ENCODE measurements at places on chromosomes 13 and 19.

DNA sequence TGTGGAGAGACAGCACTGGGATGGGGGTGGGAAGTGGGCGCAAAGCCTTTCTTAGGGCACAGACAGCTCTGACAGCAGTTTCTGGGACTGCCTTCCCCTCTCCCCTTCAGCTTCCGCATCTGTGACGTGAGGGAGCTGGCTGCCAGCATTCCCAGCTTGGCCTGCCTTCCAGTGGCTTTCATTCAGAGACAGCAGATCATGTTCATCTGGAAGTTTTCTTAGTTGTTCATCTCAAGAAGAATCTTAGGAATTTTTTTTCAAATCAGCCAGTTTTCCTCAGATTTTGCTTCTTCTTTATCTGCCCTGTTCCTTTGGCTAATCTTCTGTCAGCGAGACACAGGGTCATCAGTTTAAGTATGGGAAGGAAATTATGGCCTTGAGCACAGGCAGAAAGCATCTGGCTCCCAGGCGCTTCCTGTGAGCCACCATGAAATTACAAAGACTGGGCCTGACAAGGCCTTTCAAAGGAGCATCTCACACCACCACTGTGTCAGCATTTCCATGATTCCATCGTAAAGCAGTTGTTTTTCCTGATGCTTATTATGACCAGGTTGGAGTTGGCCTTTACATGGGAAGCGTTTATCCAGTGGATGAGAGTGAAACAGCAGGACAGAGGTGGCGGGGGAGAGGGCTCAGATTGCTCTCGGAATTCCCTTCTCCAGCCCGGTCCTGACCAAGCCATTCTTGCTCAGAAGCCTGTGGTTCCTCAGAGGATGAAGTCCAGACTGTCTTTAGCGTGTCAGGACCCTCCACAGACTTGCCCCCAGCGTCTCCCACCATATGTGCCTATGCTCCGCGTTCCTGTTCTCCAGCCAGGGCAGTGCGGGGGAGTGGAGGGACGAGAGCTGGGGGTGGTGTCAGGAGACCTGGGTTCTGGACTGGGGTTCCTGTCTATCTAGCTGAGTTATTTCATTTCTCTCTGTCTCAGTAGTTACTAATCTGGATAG lies 43.6 kb downstream of the ARHGAP35 start:
- DNase-seq, result no peak

GRCh38 chr13:43127103-43127798 lies 103.9 kb downstream of the DNAJC15 start:
- DNase-seq, result no peak

DNA sequence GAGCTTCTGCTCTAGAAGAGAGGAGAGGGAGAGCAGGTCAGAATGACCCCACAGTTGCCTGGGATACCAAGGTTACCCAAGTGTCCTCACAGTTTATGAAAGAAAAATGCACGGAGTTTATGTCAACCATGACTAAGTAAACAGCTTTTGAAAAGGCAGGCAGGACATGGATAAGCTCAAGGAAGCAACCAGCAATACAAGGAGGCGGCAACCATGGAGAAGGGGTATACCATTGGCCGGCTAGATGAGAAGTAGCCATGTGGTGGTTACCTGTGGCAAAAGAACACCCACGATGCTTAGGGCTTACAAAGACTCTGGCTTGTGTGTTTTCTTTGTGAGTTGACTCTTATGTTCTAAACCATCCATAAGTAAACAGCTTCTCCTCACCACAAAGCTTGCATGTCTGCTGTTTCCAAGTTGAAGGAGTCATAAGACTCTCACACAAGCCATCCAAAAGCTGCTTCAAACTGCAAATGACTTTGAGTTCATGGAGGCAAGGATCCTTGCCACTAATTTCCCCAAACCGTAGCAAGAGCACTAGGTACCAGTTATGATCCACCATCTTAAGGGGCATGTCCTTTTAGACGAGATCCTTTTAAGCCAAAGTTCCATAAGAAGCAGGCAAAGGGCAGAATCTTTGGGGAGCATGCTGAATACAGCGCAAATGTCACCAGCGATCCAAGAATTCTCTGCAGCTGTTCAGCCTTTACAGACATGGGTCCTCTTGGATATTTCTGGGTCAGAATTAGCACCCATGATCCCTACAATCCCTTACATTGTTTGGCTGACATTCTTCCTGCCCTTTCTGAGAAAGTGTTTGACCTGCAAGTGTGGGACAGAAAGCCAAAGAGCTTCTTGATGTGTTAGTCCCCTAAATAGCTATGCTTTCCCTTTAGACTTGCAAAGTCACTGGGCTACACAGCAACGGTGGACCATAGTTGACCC lies 74.8 kb upstream of the IPO5 start:
- no peak for DNase-seq

DNA sequence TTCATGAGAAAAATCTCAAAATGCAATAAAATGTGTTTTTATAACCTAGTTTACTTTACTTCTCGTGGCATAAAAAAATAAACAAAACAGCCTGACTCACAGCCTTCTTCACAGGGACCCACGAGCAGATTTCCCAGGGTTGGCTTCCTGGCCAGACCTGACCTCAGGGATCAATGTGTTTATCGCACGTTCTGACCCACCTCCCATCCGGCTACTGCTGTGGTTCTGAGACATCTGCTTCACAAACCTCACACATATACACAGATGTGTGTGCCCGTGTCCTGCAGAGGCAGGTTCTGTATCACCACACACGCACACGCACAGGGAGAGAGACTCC lies 118.3 kb downstream of the COL4A2 start:
- DNase-seq, result no peak

GRCh38 chr13:56869671-56870070 lies 271.0 kb upstream of the PRR20A start:
- no peak for DNase-seq

GRCh38 chr19:51024924-51025323 lies 1.5 kb downstream of the KLK11 start:
- no peak for DNase-seq

DNA sequence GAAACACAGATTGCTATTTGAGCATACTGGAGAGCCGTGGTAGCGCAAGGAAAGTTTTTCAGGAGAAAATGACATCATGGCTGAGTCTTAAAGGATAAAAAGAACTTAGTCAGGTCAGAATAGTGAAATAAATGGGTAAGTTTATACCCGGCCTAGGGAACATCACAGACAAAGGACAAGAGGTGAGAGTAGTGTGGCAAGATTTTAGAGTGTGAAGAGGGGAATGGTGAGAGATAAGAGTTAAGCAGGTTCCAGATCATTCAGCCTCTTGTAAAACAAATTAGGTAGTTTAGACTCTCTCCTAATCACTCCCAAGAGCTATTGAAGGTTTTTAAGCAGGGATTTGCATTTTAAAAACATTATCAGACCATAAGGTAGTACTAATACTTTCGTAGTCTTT lies 116.0 kb upstream of the MAB21L1 start:
- no peak for DNase-seq

- no peak for DNase-seq
These were observed 18.2 kb upstream of the ZNF543 start for GRCh38 chr19:57302020-57302465.

DNA sequence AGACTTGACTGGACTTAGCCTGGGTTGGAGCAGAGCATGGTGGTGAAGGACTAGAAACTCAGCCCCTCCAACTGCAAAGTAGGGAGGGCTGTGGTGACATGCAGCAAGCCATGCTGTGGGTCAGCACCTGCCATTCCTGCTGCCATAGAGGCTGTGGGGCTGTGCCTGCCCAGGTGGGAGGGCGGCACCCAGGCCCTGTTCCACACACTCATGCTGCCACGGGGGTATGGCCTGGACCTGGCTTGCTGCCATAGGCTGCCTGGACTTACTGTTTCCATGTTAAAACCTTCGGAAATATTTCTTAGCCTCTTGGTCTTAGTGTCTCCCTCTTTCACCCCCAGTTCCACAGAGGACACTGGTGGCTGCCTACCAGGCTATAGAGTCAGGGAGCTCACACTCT lies 29.3 kb downstream of the CILP2 start:
- DNase-seq, result no peak

GRCh38 chr19:8611391-8611876 lies 919 bp upstream of the ADAMTS10 start:
- no peak for DNase-seq

DNA sequence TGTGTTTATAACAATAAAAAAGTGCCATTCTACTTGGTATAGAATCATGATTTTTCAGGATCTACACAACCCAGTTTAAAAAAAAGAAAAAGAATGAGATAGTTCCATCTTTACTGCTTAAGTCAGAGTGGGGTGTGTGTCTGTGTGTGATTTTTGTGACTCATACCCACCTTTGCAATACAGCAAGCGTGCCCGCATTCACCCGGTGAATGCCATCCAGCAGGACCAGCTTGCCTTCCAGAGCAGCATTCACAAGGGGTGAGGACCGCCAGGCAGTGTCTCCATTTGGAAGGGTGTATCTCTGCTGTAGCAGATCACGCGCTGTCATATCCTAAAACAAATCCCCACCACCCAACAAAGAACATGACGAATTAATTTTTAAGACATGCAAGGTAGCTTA lies 127.7 kb downstream of the VWA8 start:
- DNase-seq, result no peak

DNA sequence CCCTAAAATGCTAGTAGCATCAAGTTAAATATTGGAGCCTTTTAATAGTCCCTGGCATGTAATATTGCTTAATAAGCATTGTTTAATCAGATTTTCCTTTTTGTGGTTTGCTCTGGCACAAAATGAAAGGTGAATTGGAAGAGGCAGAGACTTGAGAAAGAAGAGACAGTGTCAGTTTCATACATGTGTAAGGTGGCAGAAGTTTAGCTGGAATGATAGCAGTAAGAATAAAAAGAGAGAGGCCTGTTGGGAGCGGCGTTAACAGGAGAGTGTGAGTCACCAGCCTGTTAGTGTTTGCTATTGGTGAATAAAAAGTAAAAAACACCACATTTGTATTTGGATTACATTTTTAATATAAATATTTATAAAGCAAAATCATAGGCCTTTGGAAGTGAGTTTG lies 145.3 kb downstream of the PDS5B start:
- DNase-seq, result no peak

DNA sequence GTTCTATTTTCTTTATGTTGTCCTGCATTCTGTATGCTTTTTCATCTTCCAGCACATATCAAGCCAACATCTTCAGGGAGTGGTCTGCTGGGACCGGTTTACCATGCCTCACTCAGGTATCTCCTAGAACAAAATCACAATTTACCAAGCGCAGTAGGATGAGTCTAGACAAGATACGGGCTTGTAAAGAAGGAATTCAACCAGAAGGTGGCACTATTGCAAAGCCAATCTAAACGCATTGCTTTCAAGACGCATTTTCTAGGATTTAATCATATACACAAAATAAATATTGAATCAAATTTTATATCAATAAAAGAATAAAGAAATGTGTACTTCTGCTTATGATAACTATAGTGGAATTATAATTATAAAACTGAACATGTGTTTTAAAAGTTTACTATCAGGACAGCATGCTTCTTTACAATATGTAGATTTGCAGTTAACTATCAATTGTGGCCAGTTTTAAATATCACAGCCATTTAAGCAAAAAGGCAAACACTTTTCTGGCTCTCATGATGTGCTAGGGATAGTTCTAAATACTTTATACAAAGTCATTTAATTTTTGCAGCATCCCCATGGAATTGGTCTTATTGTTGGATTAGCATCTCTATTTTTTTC lies 16.1 kb upstream of the TPP2 start:
- no peak for DNase-seq

DNA sequence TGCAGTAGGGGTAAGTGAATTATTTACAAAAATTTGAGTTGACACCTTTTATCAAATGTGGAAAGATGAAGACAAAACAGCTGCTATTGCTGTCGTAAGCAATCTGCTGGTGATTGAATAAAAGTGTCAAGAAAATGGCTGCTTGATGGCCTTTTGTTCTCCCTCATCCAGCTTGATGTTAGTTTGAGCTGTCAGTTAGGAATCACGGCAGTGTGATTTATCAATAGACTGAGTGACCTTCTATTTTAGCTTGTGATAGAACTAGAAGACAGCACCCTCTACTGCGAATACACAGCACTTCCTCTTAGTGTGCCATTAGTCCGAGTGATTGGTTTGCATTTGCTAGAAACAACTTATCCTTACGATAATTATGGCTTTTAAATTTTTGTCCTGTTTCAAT lies 76.3 kb downstream of the MZT1 start:
- DNase-seq, result no peak

DNA sequence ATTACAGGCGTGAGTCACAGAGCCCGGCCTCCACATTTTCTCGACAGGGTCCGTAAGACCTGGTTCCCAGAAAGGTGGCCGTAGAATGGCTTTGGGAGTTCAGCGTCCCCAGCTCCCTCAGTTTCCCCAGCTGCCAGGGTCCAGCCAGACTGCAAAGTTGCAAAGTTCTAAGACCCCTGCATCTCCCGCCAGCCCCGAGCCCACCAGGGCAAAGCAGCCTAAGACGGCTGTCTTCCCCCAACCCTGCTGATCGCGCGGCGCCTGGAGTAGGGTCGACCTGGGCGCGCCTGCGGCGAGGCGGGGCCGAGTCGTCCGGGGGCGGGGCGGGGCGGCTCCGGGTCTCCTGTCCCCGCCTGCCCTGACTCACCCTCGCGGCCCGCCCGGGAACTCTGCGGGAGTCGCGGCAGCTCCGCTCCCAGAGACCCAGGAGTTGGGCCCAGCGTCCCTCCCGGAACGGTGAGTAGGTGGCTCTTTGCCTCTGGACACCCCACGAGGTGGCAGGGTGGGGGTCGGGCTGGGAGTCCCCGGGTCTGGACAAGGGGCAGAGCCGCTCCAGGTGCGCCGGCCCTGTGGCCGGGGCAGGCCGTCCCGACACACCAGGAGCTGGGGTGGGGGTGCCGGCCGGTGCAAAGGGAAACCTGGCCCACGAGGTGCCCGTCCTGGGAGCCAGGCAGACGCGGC lies at the start of gene LRRC8E:
TSS of gene LRRC8E (plus strand) at position 366 of the 681 bp plus-strand sequence. CDS start 7,094 bp downstream, outside the sequence.
- no peak for DNase-seq

DNA sequence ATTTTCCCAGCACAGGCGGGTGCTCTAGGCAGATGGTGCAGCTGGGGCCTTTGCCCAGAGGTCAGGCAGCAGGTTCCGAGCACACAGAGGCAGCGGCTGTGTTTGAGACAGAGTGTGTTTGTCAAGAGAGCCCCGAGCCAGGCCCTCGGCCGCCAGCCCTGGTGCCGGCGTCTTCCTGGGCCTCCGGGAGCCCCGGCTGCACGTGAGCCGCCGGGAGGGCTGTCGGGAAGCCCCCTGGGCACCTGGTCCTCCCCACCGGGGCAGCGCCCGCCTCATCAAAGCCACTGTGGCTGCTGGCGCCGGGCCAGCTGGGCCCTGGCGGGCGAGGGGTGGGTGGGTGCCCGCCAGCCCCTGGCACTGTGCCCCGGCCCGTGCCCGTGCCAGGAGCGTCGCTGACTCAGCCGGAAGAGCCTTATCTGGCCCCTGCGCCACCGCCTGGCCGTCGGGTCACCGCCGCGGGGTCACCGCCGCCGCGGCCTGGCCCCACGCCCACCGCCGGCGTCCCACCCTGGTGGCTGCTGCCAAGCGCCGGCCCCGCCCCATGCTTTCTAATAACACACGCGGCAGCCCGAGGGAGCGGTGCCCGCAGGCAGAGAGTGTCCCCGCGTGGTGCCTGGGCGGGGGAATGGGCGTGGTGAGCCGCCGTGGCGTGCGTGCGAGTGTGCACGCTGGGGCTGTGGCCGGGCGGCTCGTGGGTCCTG lies 14.9 kb downstream of the ARID3A start:
- DNase-seq, result no peak

- no peak for DNase-seq
These were observed 7.6 kb downstream of the ZNF737 start for GRCh38 chr19:20558011-20558410.

GRCh38 chr13:64778002-64778401 lies 2452.1 kb downstream of the PCDH9 start:
- DNase-seq, result no peak

GRCh38 chr19:38402623-38402966 lies 298 bp upstream of the FAM98C start:
- DNase-seq, result no peak

All from left renal cortex interstitium (tissue), 4 donors.